ENCODE measurements at places on chromosomes 3 and 15. TPM values are rescaled to one million over a fixed set of nuclear protein-coding genes. Genes with fewer than 3 reads are reported as not detected.

KLHL25 gene
- 9.3 TPM for total RNA-seq

TUSC7 gene
- not detected for total RNA-seq

CERS3 gene
- not detected for total RNA-seq

CIDEC gene
- not detected for total RNA-seq

CFAP100 gene
- not detected for total RNA-seq

GOLGA6D gene
- not detected for total RNA-seq

NSMCE3 gene
- total RNA-seq, result 9.0 TPM

DNA sequence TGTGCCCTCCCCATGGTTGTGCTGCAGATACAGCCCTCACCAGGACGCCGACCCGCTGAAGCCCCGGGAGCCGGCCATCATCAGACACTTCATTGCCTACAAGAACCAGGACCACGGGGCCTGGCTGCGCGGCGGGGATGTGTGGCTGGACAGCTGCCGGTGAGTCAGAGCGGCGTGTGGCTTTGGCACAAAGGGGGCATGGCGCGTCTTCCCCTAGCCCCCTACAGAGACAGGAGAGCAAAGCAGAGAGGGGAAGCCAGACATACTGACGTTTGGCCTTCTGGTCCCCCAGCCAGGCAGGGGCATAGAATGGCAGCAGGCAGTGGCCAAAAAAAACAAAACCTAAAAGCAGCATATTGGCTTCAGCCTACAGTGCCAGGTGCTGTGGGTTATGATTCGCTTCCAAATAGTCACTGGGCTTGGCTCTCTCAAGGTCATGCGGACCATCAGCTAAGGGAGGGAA, 64.0 kb downstream of the MESD start:
- DNase-seq, result peak; percentile 88

- DNase-seq, result no peak
These were observed 118.0 kb downstream of the CHSY1 start for GRCh38 chr15:101133751-101134261.

- no peak for DNase-seq
These were observed 7.4 kb upstream of the SH3BP5 start for GRCh38 chr3:15339786-15340215.

- peak; percentile 37 for DNase-seq
These were observed 163.6 kb downstream of the KCNMB2 start for GRCh38 chr3:178699810-178700209.

GRCh38 chr3:53257465-53257864, 1.6 kb upstream of the TKT start:
- DNase-seq, result no peak

DNA sequence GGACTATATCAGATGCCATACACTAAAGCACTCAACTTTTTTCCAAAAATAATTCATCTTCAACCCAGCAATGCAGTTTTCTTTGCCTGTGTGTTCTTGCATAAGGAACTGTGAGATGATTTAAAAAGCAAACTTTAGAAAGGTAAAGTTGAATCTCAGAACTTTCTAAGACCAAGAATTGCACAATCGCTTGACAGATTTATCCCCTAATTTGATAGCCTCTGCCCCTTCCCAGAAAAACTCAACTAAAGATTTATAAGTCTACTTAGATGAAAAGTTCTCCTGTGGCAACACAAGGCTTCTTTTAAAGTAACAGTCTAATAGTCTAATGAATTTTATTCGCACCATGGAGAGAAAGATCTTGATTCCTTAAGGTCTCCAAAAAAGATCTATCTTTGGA, 259.3 kb downstream of the MAGI1 start:
- no peak for DNase-seq
